A172 (cell line): ENCODE measurements at places on chromosomes 16 and 17.

DNA sequence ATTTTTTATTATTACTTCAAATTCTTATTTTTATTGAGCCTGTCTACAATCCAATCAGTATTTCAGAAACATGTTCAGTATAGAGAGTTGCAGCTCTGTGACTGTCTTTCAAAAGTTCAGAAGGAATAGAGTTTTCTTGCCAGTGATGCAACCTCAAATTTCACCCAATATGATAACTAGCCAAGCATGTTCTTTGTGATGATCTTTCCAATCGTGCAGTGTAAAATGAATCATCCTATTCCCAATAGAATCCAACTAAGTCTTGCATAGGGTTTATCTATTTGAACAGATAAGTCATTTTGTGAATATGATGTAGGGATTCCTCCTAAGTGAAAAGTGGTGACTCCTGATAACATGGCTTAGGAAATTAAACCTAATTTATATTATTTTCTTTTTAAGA, 937.8 kb downstream of the KCNJ2 start:
- no peak for DNase-seq

DNA sequence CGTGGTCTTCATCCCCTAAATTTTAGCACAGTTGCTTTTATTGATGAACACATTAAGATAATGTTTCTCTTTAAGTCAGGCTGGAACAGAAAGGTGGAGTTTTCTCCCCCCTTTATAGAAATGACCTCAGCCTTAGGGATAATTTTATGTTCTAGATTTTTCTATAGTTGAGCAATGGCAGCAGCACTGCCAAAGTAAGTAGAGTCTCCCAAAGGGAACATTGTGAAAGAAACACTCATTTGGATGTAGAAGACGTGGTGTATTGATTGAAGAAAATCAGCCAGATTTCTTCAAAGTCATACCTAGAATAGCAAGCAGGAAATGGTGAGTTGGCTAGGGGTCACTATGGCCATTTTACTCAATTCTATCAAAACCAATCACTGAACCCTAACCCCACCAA, 122.5 kb downstream of the DNAH9 start:
- DNase-seq = no peak

GRCh38 chr17:56514899-56515298, 78.6 kb upstream of the NOG start:
- no peak for DNase-seq

GRCh38 chr16:16175296-16175695, 48.0 kb downstream of the ABCC6 start:
- DNase-seq = no peak

- DNase-seq = no peak
Measured at GRCh38 chr17:16215002-16215272, 397 bp downstream of the NCOR1 start.

GRCh38 chr17:70517816-70518215, 348.5 kb downstream of the KCNJ2 start:
- no peak for DNase-seq

DNA sequence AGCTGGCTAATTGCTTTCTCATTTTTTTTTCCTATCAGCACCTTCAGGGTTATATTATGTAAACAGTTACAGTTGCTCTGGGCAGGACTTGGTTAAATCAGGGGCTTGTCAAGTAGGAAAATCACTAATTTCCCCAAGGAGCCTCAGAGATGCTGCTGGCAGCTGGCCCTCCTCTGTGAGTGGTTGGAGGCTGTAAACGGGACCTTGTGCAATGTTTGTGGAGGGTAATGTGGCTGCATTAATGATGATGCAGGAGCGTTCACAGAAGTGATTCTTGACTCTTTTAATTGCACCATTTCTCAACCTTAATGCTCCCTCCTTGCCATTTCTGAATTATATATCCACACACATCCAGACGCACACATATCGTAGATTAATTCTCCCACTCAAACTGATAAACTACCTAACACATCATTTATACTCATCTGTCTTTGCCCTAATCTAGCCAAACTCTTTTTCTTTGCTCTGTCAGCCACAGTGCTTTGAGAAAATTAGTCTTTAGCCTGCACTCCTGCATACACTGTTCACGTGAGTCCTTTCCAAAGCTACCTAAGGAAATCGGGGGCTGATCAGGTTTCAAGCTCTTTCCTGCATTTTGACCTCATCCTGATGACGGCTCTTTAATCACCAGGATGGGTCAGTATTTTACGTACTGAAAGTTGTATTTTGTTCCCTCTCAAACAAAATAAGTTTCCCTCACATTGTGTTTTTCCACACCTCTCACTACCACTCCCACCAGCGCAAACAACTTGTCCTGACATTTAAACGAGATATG, 154.4 kb upstream of the PIRT start:
- DNase-seq = no peak

GRCh38 chr16:70572926-70573270, 49.3 kb downstream of the SF3B3 start:
- DNase-seq = no peak

GRCh38 chr17:35523296-35523695, 14.2 kb downstream of the SLFN12L start:
- no peak for DNase-seq

DNA sequence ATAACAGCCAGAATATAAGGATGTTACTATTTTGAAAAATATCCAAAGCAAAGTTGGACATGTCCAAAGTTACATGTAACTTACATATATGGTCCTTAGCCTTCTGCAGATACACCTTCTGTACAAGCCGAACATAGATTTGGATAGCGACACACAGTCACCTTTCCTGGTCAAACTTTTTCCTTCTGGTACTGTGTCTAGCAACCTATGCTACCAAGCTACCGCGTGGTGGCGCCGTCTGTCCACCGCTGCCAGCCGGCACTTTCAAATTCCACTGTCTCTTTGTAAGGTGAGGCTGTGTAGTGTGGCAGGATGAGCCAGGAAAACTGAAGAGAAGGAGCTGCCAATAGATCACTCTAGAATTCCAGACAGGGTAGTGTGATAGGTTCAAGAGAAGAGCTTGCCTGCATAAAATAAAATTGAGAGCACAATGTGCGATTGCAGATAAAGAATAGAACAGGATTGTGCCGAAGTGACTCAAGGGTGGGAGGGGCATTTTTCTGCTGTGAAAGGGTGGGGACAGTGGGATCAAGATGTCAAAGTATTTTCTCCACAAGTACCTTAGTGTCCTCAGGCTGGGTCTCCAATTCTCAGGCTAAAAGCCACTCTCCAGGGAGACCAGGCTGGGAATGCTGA, 366.9 kb downstream of the SLC39A11 start:
- peak; percentile 73 for DNase-seq

DNA sequence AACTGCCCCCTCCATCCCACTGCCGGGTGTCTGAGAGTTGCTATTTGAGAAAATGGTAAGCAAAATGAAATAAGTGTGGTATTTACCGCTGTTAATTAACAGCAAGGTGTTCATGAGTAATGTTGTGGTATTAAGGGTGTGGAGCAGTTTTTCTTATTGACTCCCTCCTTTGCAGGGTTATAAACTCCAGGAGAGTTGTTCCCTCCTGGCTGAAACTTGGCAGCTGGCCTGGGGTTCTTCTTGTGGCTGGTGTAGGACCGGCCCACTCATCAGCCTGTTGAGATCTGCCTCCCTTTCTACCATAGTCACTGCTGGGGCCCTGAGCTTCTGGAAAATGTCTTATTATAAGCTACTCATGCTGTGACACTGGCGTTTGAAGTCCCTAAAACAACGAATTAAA, 128.6 kb downstream of the SOX9 start:
- DNase-seq = peak; percentile 22

- DNase-seq = no peak
Measured at GRCh38 chr17:75731716-75732498, 10.6 kb downstream of the ITGB4 start.

GRCh38 chr17:55704401-55704800, 18.3 kb downstream of the TMEM100 start:
- DNase-seq = no peak

GRCh38 chr17:61420745-61421398, 21.2 kb downstream of the TBX2 start:
- DNase-seq = no peak

DNA sequence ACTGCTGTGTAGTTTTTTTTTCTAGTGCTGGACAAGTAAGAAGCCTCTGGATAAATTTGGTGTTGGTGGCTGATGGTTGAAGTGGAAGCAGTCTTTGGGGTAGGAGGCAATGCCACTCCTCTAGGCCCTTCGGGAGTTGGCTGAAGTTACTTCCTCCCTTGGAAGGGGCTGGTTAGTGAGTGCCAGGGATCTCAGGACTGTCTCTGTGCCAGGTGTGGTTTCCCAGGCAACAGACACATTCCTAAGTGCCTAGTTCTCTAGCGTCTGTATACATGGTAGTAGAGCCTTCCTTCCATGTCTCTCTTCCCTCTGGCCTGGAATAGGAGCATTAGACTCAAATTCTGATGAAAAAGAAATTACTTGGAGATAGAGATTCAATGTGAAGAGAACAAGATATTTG, 15.3 kb downstream of the TMEM98 start:
- DNase-seq = no peak

GRCh38 chr16:74752756-74753155, 21.9 kb downstream of the FA2H start:
- DNase-seq = no peak

DNA sequence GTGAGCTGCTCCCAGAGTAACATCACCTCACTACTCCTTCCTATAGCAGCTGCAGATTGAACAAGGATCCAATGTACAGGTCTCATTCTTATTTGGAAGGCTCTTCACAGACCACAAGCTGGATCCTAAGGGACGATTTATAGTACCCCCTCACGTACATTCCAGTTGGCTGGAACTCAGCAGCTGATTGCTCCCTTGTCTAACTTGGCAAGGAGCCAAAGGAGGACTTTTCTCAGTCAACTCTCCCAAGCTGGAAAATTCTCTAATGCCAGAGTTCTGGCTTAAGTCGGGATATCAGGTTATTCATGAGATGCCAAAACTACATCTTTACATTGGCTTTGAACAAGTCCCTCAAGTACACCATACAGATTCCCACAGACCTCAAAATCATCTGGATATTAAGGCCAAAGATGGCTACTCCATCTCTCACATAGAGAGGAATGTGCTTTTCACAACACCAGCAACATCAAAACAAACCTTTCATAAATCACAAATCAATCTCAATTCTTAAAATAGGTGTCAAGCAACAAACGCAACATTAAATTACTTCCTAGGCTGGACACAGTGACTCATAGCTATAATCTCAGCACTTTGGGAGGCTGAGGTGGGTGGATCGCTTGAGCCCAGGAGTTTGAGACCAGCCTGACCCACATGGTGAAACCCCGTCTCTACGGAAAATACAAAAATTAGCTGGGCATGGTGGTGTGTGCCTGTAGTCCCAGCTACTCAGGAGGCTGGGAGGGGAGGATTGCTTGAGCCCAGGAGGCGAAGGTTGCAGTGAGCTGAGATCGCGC, 39.3 kb downstream of the SMG6 start:
- peak; percentile 41 for DNase-seq

DNA sequence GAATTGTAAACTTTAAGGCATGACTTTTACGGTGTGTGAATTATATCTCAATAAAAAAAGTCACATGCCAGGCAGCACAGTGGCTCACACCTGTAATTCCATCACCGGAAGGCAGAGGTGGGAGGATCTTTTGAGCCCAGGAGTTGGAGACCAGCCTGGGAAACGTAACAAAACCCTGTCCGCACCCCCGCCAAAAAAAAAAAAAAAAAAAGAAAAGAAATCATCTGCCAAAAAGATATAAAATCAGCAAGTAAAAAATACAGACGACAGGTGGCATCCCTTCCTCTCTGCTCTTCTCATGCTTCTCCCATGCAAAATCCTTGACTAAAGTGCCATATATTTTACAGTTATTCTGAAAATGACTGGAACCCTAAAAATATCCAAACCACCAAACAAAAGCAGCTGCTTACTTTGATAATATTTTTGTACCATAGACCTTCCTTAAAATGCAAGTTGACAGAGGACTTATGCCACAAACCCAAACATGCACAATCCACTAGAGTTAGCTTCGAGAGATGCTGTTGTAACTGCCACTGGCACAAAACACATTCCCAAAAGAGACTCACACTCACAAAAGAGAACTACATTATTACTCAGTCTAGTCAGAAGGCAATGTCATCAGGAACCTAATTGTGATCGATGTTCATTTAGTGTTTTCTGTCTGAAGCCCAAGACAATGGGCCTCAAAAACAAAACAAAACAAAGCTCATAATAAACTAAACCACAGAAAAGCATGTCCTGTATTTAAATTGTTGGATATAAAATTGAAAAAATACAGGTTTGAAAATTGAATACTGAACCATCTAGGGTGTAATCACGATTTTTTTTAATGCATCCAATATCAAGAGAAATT, 2.4 kb downstream of the CRLF3 start:
- DNase-seq = no peak

- no peak for DNase-seq
Measured at GRCh38 chr17:5591966-5592365, 7.7 kb upstream of the NLRP1 start.

GRCh38 chr17:78132084-78132676, 1.6 kb downstream of the TMC8 start:
- no peak for DNase-seq

- no peak for DNase-seq
Measured at GRCh38 chr16:56549161-56549560, 15.7 kb upstream of the MT4 start.

DNA sequence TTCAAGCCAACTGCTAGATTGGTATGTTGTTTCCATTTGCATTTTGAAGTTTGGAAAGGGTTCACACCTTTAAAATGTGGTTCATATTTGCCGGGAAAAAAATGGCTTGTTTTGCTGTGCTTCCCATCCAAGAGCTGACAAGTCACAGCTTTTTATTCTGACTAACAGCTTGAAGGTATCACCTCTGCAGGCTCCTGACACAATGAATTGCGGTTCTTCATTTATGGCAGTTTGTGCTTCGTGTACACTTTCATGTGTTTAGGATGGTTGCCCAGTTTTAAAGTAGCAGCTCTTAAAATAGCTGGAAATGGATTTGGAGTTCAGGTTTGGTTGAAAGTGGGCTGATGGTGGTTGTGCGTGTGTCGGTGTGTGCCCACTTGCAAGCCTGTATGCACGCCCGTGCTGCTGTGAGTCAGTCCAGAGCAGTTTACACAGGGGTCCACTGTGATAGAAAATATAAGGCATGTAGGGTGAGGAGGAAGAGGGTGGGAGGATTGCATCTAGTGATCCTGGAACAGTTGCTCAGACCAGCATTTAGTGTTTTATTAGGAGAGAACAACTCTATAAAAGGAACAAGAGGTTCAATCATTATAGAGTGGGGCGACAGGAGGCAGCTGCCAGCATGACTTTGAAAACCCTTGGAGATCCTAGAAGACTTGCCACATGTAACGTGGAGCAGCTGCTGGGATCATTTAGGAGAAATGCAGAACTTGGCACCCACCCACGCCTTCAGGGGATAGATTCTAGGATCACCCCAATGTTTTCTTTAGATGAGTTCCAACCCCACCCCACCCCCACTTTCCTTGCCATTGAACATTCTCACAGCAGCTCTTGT, 108.0 kb upstream of the TBX2 start:
- DNase-seq = no peak
